ENCODE measurements at places on chromosomes 11 and 22.

GRCh38 chr11:105789579-105790420 lies 179.9 kb downstream of the GRIA4 start:
- no peak for DNase-seq

- DNase-seq: no peak
Observed at GRCh38 chr11:124646148-124646547, 23.5 kb downstream of the TBRG1 start.

- peak; percentile 68 for DNase-seq
Observed at GRCh38 chr22:19756288-19757128, 4.1 kb upstream of the TBX1 start.

DNA sequence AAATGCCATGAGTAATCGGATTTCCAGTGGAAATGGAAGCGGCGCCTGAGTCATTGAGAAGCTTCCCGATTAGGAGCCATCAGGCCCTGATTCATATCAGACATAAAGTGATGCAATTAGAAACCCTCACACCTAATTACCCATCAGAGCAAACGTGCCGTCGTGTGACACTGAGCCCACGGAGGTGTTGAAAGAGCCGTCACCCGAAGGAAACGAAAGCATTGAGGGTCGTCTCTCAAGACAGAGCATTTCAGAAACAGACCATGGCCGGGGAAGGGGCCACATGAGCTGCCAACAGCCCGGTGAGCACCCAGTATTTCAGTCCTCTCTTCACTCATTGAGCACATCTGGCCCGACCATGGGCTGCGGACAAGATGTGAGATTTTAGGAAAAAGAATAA lies 829.3 kb downstream of the TBC1D22A start:
- DNase-seq: no peak

- no peak for DNase-seq
Observed at GRCh38 chr11:129694966-129695365, 120.7 kb upstream of the TMEM45B start.
